ENCODE measurements at places on chromosomes 7 and 10.

DNA sequence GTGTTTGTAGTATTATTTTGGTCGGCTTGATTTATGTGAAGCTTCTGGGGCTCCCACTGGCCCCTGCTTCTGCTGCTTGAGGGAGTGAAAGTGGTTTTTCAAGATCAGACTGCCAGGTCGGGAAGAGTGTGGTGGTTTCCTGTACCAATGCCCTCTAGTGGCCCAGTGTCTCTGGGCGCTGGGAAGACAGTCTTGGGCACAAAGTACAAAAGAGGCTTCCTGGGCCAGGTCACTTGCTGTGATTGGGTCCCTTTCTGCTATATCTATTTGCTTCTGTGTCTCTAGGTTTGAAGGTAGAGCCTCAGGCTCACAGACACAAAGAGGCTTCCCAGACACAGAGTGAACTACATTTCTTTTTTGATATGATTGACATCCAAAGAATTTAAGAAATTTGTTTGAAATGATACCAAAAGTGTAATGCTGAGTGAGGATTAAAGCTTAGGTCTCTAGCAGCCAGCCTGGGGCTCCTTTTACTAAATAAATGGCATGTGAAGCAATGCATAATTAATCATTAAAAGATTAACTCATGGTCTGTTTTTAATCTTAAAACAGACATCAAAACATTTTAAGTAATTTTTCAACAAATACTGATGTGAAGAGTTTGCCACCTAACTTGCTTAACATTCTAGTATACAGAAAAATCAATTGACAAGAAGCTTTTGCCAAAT is 36.3 kb downstream of the ABCB1 start:
- DNase-seq, result peak; percentile 25

DNA sequence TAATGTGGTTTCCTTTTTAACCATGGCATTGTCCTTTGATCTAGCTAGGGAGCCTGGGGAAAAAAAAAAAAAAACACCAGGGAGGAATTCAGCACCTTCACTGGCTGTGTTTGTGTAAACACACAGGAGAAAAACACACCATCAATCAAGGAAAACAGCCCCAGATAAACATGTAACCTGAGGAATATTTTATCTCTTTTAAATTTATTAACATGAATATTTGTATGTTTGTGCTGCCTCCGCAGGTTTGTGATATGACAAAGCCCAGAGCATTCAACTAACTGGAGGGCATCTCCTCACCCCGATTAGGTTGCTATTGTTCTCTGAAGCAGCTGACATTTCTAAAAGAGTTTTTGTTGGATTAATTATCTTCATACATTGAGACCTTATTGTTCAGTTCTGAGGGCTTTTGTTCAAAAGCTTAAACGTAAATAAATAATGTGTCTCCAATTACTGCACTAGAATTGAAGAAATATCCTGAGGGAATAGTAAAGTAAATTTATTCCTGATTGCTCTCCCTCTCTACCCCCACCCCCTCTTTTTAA is 89.4 kb upstream of the SEMA3E start:
- no peak for DNase-seq

- no peak for DNase-seq
These were observed 15.6 kb downstream of the ALDH18A1 start for GRCh38 chr10:95640891-95641315.

DNA sequence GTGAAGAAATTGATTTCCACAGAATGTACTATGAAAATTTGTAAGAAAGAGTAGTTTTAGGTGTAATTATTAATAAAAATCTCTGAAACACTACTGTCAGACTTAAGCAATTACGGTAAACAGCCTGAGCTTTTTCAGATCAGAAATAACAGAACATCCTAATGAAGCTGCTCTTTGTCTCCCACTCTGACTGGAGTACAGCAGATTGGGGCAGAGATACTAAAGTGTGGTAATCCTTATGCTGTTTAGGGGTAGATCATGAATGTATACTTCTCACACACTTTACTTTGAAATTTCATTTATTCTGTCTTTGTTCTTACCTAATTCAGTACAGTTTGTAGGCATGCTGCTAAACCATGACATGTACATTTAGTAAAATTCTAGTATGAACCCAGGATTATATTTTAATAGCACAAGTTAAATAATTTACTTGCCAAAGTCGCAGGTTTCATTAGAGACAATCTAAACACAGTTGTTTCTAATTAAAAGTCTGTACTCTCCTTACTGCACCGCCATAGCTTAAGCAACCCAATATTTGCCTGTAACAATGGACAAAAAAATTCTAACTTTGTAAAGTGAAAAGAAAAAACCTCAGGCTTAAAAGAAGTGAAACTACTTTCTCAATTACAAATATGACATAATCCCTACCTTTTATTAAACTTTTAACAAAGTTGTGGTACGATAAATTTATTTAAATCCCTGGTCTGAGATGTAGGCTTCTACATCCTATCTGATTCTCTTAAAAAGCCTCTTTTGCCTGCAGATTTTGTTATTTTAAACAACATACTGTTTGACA is 88.8 kb downstream of the KMT2E start:
- DNase-seq, result no peak

DNA sequence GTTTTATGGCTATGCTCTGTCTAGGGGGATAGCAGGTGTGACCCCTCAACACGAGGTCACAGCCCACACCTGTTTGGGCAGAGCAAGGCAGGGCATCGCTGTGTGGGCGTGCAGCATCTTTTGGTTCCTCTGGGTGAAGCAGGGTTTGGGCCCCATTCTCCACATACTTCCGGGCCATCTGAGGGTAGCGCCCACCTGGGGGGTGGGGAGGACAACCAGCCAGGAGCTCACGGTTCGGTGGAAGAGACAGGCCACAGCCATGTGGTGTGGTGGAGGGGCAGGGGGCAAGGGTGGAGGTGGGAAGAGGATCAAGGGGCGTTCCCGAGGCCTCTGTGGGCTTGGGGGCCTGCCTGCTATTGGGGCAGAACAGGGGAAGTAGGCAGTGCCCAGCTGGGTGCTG is 2.4 kb downstream of the SH2B2 start:
- no peak for DNase-seq

DNA sequence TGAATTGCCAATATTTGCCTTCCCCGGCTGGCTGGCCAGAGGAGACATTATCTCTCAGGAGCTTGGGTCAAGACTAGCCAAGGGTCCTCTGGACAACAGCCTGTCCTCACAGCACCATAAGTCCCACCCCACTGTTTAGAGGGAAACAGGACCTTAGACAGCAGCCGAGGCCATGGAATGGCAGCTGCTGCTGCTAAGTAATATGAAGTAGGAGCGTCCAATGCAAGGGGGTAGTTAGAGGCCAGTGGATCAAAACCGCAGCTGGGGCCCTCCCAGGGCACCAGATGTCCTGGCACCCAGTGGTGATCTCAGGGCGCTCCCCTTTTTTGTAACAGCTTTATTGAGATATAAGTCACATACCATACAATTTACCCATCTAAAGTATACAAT is 12.9 kb upstream of the KCP start:
- DNase-seq, result no peak

- peak; percentile 77 for DNase-seq
These were observed 52.8 kb downstream of the DLG5 start for GRCh38 chr10:77873536-77874380.

DNA sequence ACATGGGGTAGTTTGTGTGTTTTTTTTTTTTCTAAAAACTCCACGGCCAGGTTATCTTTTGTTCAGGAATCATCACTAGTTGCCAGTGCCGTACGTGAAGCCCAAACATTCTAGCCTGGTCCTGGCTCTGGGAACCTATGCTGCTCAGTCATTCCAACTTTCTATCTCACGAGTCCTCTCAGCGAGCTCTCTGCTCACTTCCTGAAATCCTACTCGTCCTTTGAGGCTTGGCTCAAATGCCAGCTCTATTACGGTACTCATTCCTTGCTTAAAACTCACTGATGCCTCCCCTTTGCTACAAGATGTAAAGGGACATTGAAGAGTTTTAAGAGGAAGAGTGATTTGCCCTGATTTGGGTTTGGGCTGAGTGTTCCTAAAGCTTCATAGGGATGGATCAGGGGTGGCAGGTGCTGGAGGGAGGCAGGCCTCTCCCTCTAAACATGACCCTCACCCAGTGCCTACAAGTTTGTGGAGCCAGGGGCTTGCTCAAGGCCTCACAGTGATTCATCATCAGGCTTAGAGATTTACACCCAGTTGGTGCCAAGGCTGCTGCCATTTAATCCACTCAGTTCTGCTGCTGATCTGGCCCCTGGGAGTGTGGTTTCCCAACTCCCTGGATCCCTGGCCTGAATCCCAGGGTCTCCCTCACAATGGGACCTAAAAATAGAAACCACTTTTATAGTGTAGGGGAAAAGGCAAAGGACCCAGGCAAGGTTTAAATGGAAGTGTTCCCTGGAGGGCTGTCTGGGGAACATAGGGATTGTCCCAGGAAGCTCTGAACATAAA is 46.1 kb upstream of the R3HCC1L start:
- no peak for DNase-seq

DNA sequence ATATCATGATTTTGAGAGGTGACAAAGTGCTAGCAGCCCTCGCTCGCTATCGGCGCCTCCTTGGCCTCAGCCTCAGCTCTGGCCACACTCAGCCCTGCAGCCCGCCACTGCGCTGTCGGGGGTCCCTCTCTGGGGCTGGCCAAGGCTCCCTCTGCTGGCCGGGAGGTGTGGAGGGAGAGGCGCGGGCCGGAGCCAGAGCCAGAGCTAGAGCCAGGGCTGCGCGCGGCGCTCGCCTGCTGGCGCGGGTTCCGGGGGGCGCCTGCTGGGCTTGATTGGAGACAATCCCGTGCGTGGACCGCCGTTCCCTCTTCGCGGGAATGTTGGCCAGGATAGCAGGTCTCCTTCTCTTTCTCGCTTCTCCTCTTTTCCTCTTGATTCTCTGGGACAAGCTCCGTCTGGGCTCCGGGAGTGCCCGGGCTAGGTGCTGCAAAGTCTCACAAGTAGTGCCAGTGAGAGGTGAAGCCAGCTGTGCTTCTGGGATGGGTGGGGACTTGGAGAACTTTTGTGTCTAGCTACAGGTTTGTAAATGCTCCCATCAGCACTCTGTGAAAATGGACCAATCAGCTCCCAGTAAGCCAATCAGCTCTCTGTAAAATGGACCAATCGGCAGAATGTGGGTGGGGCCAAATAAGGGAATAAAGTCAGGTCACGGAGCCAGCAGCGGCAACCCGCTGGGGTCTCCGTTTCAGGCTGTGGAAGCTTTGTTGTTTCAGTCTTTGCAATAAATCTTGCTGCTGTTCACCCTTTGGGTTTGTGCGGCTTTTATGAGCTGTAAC is 43.4 kb upstream of the ELMO1 start:
- DNase-seq, result no peak

DNA sequence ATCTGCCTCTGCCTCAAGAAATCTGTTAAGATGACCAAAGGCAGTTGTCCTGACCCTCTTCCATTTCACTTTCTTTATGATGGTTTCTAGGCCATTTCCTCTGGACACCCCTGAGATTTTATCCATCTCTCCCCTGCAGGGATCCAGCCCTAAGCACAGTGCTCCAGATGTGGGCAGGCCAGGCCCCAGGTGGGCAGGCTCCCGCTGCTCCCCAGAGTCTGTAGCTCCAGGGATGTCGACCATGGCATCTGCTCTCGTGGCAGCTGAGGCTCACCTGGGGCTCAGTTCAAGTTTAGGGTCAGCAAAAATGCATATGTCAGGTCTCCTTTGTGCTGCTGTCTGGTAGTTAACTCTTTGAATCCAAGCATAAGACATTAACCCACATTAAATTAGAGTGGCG is 11.8 kb downstream of the CEP41 start:
- DNase-seq, result no peak

DNA sequence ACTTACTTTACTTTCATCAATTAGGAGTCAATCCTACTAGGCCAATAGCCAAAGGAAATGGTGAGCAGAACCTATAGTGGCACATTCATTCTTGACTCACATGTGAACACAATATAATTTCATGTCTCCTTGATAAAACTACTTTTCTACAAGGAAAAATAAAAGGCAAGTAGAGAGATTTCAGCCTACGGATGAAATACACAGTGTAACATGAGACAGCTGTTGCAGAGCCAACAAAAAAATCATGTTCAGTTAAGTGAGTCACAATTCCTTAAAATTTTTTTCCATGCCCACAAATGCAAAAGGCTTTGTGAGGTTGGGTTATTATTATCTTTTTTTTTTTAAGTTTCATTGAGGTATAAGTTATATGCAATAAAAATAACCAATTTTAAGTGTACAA is 54.8 kb downstream of the GPR141 start:
- no peak for DNase-seq

DNA sequence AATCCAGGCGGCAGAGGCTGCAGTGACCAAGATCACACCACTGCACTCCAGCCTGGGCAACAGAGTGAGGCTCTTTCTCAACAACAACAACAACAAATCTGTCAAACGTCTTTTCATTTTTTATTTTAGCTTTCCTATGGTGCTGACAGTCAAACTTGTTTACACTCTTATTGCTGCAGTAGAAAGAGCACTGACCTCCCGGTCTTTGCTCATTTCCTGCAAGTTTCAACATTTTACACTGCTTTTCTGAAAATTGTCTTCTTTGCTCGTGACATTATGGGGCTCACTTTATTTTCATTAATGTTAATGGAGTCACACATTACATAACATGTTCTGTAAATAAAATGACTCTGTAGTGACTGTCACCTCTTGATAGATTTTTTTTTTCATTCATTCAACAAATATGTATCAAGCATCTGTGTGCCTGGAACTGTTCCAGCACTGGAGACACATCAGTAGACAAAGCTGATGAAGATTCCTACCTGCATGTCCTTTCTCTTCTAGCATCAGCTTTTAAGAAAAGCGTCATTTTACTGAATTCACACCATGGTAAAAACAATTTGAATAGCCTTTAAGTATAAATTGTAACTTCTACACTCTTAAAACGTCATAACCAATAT is 277.3 kb downstream of the CELF2 start:
- DNase-seq, result no peak

DNA sequence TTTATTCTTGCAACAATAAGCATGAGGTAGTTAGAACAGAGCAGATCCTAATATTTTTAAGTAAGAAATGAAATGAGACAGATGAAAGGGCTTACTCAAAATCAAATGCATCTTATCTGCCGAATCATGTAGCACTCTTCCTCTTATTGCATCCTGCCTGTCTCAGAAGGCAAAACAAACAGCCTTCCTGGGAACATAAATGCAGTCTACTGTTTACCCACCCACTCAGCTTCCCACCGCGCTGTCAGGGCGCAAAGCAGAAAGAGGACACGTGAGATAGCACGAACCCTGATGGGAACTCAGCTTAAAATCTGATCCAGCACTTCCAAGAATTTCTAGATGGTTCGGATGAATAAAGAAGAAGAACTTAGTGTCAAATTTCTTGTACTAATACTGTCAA is 114.4 kb upstream of the CDK1 start:
- DNase-seq, result no peak

DNA sequence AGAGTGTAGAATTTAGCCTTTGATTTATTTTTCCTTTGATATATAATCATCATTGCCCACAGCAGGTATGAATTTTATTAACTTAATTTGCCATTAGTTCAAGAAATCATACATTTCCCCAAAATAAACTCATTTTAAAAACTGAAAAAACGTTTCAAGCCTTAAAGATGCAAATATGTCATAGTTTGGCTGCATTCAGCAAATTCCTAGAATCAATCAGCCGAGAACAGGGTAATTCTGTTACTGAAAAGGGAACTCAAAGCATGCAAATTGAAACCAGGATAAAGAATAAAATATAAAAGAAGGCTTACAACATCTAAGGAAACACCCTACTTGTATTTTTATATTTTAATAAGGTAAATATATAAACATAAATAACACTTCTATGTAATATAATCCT is 233.8 kb upstream of the PRKCQ start:
- DNase-seq, result no peak

Measured in GM10248 (cell line).